IPS DF 6.9 (cell line): ENCODE measurements at places on chromosomes 16 and 17.
A peak's percentile ranks its signal among the peaks of the same experiment; 100 is the strongest.

- DNase-seq, result no peak
These were observed 132.8 kb upstream of the NETO2 start for GRCh38 chr16:47276522-47276921.

DNA sequence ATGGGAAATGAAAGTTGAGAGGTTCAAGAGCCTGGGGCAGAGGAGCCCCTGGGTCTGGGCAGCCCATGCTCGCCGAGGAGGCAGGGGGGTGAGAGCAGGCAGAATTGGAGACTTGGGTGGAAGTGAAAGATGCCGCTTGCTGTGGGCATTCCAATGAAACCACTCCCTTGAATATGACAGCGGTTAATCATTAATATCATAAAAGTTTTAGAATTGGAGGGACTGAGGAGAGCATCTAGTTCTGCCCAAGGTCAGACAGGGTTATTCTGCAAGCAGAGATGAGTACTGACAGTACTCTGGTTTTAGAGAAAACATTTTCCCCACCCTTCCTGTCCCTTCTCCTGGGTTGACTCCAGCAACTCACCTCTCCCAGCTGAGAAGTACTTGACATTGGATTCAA is 180.2 kb downstream of the MSI2 start:
- DNase-seq, result no peak

- no peak for DNase-seq
These were observed 131.7 kb downstream of the RGS9 start for GRCh38 chr17:65268832-65269231.

- peak; percentile 27 for DNase-seq
These were observed 90.9 kb downstream of the MYH11 start for GRCh38 chr16:15765880-15766279.

GRCh38 chr17:4635823-4636375 is 5.6 kb downstream of the ALOX15 start:
- no peak for DNase-seq

DNA sequence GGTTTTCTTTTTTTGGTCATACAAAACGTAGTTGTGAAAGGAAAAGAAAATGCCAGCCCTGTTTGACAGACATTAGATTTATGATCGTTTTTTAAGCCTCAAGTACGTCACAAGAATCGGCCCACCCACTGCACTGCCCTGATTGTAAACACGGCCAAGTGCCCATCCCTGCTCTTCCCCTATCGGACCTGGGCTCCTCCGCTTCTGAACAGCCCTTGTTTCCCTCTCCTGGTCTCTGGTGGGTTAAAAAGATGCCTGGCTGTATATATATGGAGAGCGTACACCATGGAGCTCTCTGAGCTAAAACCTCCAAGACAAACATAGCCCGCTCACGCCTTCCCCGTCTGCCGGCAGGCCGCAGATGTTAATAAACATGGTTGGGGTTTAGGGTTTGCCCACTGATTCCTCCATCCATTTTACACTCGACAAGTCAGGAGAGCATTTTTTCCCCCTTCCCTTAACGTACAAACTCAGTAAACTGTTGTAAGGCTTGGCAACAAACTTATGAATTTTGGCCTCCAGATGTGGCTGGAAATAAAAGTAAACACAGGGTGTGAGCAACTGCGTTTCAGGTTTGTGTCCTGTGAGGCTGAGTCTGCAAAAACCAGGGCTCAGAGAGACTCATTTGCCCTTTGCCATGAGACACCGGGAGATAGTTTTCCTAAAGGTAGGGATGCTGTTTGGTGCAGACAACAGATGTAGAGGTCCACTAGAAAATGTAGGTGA is 325.9 kb downstream of the SOX9 start:
- DNase-seq, result no peak
